ENCODE measurements at places on chromosomes 3 and 15.
A peak's percentile ranks its signal among the peaks of the same experiment; 100 is the strongest.

DNA sequence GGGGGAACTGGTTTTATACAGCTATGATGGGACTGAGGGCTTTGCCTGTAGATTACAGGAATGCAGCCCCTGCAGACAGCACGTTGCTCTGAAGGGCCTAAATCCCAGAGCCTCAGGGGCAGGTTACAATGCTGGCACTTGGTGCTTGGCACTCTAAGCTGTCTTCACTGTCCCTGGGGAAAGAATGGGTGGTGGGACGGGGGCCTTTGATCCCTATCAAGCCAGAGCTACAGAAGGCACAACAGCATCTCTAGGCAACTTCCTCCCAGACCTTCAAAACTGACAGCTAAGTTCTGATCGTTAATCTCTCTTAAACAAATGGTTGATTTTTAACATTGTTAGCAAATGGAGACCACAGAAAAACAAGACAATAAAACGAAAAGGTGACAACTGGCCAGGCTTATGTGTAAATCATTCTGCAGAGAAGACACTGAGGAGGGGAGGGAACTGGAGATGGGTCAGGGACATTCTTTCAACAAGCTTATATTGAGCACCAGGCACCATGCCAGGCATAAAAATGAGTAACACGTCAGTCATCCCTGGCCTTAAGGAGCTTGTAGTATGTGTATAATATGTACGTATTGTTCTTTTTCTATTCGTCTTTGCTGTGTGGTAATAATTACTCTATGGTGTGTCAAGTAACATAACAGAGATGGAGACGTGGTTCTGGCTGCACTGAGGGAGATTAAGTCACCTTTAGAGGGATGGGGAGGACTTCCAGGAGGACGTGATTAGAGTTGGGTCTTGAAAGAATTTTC is 49.1 kb downstream of the CA12 start:
- no peak for DNase-seq

DNA sequence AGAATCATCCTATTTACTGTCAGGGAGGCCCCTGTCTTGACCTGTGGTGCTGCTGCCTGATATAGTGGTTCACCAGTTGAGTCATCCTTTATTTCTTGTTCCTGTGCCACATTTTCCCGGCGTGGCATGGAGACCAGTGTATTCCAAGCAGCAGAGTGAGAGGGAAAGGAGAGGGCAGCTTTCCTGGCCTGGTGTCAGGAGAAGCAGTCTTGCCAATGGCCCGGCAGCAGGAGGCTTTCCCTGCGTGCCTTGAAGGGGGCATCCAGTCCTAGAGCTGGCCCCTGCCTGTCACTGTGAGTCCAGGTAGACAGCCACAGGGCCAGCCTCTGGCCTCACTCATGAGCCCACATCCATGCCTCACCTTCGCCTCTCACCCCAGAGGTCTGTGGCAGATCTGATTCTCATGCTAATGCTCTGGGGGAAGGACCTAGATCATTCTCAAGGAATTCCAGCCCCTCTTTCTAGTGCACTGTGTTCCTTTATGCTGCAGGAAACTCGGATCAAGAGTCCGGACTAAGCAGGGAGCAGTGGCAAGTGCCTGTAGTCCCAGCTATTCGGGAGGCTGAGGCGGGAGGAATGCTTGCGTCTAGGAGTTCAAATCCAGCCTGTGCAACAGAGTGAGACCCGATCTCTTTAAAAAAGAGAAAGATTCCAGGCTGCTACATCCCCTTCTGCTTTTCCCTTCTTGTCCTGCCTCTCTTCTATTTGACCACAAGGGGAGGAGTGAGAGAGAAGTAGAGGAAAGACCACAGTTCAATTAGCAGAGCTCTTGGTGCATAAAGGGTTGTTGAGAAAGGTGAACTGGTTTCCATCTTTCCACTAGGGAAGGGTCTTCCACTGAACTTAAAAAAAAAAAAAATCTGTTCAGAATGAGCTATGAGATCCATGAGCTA is 66.8 kb upstream of the HACD2 start:
- no peak for DNase-seq

DNA sequence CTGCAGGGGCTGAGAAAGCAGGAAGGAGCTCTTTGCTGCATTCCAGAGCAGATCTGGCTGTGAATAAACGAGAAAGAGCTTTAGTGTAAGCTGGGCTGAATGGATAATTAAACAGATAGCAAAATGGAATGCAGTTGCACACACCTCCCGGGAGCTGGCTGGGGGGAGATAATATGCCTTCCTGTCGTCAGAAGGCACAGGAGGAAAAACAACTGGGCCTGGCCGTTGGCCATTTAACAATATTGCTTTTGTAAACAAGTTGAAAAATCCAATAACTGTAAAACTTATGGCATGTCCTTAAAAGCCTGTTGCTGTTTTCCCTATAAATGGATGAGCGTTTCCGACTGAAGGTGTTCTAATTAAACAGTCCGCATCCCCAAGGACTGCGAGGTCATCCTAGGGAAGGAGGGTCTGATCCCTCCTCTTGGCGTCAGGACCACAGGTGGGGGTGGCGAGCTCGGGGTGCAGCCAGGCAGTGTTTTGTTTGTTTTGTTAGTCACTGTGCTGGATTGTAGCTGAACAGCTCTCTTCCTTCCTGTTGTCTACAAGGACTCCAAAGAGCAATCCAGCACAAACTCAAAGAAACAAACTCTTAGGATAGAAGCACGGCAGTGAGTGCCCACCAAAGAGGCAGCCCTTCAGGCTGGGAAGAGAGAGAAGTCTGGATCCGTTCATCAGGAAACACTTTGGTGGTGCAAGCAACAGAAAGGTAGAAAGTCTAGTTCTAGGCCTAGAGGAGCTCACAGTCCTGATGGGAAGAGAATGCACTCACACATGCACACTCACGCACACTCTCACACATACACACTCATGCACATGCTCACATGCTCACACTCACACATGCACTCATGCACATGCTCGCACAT is 133.4 kb upstream of the SMAD3 start:
- DNase-seq: no peak

- DNase-seq: no peak
Measured at GRCh38 chr3:13262493-13263211, 157.5 kb downstream of the NUP210 start.

GRCh38 chr3:76656531-76657070 is 383.3 kb upstream of the ROBO2 start:
- DNase-seq: no peak

DNA sequence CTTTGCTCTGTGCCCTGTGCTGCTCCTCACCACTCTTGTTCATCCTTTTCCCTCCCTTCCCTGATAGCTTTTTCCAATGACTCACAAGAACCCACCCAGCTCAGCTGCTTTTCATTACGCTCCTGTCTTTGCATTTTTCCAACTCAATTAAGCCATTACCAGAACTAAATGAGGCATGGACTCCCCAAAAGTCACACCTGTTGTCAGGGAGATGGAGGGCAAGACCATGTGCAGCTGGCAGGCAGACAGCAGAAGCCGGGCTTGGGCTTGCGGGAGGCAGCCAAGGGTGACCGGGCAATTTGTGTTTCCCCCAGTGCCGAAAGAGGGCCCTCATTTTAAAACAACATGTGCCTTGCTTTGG is 64.3 kb downstream of the CASR start:
- DNase-seq: no peak

- DNase-seq: no peak
Measured at GRCh38 chr3:66720508-66720907, 219.7 kb upstream of the LRIG1 start.

GRCh38 chr3:71673486-71673885 is 51.7 kb downstream of the EIF4E3 start:
- no peak for DNase-seq

GRCh38 chr15:69342460-69343076 is 43.9 kb downstream of the PAQR5 start:
- no peak for DNase-seq

GRCh38 chr15:84731774-84732173 is 15.8 kb upstream of the SEC11A start:
- no peak for DNase-seq

GRCh38 chr3:167772992-167773391 is 37.5 kb downstream of the SERPINI1 start:
- no peak for DNase-seq

GRCh38 chr3:10918011-10918410 is 74.5 kb upstream of the SLC6A1 start:
- DNase-seq: no peak

GRCh38 chr3:196774191-196774820 is 34.6 kb downstream of the PAK2 start:
- DNase-seq: peak; percentile 31

DNA sequence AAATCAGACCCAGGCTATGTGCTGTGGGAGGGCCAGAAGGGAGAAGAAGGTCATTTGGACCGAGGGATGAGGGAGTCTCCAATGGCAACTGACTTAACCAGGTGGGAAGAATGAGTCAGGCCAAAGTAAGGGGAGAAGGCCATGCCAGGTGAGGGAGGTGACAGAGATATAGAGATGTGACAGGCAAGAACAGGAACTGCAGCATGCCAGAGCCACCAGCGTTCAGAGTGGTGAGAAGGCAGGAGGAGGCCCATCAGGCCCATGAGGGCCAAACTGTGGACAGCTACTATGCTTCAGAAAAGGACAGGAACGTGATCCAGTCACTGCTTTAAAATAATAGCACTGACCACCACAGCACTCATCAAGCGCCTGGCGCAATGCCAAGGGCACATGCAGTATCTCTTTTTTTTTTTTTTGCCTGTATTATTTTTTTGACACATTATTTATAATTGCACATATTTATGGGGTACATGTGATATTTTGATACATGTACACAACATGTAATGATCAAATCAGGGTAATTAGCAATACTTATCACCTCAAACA is 154.3 kb upstream of the IGF1R start:
- DNase-seq: no peak

GRCh38 chr15:32716915-32717425 is 834 bp upstream of the GREM1 start:
- peak; percentile 10 for DNase-seq

DNA sequence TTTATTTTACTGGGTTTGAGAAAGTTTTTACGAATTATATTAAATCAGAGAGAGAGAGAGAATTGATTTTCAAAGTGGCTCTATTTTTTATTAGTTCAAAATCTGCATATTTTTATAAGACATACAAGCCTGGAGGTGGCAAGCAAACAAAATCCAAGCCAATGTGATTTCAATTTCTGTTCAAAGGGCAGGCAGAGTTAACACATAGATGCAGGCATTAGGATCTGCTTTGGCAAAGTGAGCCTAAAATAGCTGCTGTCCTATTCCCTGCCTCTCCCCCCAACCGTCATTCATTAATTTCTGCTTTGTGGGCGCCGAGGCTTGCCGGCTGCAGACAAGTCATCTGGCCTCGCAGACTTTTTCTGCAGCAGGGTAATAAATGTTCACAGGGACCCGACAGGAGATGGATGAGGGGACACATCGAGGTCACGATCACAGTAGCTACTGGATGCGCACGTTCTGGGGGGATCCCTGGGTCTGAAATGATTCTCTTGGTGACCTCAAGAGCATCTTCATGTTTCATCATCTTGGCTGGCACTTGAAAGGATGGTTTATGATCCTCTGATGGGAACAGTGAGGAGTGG is 123.9 kb upstream of the SLC6A11 start:
- DNase-seq: no peak

- no peak for DNase-seq
Measured at GRCh38 chr3:5464649-5465048, 277.1 kb downstream of the EDEM1 start.

DNA sequence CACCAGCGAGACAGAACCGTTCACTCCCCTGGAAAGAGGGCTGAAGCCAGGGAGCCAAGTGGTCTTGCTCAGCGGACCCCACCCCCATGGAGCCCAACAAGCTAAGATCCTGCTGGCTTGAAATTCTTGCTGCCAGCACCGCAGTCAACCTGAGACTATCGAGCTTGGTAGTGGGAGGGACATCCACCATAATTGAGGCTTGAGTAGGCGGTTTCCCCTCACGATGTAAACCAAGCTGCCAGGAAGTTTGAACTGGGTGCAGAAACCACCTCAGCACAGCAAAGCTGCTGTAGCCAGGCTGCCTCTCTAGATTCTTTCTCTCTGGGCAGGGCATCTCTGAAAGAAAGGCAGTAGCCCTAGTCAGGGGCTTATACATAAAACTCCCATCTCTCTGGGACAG is 151.0 kb downstream of the MBNL1 start:
- peak; percentile 64 for DNase-seq

DNA sequence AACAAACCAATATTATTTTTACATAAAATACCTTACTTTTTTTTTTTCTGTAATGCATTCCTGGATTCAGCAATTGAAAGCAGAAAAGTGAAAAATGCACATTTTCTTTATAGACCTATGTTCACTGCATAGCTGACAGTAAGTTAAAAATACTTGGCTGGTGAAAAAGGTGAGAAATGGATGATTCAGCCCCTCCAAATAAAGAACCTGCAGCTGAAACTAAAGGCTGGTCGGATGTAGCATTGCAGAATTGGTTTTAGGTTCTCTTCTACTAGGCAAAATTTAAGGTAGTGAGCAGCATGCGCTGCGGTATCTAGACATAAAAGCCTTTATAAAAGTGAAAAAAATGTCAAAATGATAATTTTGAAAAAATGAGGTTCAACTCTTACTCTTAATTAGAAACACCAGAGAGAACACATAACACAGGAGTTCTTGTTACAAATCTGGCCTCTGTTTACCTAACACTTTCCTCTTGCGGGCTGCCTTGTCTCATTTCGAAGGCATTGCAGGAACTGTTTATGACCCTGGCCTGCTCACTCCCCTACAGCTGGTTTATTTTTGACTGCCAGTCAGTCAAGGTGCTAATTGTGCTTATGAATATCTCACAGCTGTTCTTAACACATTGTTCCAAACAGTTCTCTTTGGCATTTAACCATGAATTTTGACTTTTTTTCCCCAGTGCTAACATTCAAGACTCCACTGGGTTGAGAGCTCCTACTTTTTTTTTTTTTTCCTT is 455.4 kb upstream of the TBL1XR1 start:
- no peak for DNase-seq

DNA sequence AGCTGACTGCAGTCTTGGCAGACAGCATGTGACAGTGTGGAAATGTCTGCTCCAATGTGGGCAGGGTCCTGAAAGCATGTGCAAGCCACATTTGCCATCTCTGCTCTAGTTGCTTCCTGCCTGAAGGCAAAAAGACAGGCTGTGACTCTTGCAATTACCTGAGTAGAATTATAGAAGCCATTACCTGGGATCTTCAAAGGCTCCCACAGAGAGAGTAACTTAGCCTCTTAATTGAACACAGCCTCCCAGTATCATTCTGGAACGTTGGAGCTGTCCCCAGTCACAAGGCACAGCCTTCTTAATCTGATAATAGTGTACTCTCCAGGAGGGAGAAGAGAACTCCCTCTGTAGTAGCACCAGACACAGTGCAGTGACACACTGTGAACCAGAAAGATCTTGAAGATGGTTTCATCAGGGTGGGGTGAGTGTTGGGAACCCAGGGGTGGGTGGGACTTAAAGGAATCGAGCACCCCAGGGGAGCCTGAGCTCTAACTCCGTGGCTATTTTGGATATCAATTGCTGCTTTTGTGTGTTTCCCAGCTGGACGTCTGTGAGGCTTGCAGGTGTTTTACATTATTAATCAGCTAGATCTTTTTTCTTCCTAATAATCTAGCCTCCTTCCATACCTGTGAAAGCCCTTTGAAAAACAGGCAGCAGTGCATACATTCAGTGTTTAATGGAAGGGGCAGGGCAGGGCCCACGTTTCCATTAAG is 40.6 kb upstream of the GLCE start:
- no peak for DNase-seq

DNA sequence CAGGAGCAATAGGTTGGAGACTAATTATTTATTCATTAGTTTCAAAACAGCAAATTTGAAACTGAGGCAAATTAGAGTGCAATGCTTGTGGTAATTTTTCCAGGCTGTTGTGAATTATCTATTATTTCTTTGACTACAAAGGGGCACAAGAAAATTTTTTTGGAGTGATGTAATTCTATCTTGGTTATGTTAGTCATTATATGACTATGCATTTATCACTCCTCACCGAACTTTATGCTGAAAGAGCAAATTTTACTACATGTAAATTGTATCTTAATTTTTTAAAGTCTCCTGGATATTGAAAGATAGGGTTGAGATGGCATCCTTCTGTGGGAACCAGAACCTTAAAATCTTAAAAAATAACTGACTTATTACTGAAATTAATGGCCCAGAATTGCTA is 320.0 kb upstream of the ROBO1 start:
- DNase-seq: no peak

Data from activated CD4-positive, alpha-beta T cell treated with anti-CD3 and anti-CD28 coated beads, Interleukin-2, amount 50 U/mL, for 16 hours (primary cell).